ENCODE measurements at places on chromosomes 3 and 15. TPM values are rescaled to one million over a fixed set of nuclear protein-coding genes. Genes with fewer than 3 reads are reported as not detected.

Gene SERPINI1
- 1.2 TPM for total RNA-seq

Gene SLC9C1
- not detected for total RNA-seq

Gene CCDC191
- total RNA-seq: 1.1 TPM

Gene EOMES
- total RNA-seq: not detected

Gene CYP8B1
- total RNA-seq: not detected

Gene LSAMP
- total RNA-seq: 0.15 TPM

Gene TSEN2
- total RNA-seq: 19.6 TPM

Gene PP2D1
- not detected for total RNA-seq

Gene C3orf62
- 1.4 TPM for total RNA-seq

Gene POLQ
- total RNA-seq: 6.2 TPM

Gene KCNAB1
- total RNA-seq: 2.0 TPM

Gene VPS39
- 41.3 TPM for total RNA-seq

Gene DAPK2
- total RNA-seq: 2.3 TPM

Gene CCR9
- not detected for total RNA-seq

Gene PLCH1
- under 0.01 TPM for total RNA-seq

Gene RTP4
- total RNA-seq: 0.61 TPM

Gene EAF2
- total RNA-seq: 1.6 TPM

Gene PRSS50
- not detected for total RNA-seq

Gene ARRDC4
- total RNA-seq: 1.6 TPM

Gene SCN11A
- total RNA-seq: not detected

Gene IFT80
- total RNA-seq: 30.2 TPM

Gene SLC51B
- not detected for total RNA-seq

Gene HYAL1
- 0.65 TPM for total RNA-seq

Gene LRRN1
- not detected for total RNA-seq

Gene SKOR1
- not detected for total RNA-seq

Gene SERPINI2
- total RNA-seq: not detected

Gene NANOGP8
- not detected for total RNA-seq
